SW 1271 (cell line): ENCODE measurements at places on chromosomes 2 and 18.
A peak's percentile ranks its signal among the peaks of the same experiment; 100 is the strongest.

DNA sequence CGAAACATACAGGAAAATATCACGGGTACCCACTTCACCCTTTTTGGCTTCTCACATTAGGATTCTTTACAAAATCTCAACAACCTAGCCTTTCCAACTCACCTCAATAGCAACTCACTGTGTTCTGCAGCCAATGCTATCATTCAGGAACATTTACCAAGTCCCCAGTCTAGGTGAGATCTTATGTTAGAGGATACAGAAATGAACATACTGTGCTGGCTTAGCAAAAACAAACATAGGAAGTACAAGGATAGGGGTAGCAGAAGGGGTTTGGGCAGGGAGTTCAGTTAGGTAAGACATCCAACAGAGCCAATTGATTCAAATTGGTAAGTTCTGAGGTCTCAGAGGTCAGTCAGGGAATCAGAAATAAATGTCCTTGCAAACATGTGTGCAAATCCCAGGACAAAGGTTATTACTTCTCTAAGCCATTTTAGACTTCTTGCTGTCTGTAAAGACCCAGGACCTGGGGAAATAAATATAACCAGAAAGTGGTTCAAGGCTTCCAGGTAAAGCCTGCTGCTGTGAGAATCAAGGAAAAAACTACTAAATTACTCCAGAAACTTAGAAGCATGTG lies 556.3 kb upstream of the CHAC2 start:
- no peak for DNase-seq

- peak; percentile 68 for DNase-seq
These were observed 54.3 kb downstream of the CDK15 start for GRCh38 chr2:201860636-201861066.

GRCh38 chr2:234536178-234536965 lies 39.5 kb upstream of the ARL4C start:
- no peak for DNase-seq

GRCh38 chr2:158967114-158967730 lies 1.2 kb upstream of the TANC1 start:
- no peak for DNase-seq

DNA sequence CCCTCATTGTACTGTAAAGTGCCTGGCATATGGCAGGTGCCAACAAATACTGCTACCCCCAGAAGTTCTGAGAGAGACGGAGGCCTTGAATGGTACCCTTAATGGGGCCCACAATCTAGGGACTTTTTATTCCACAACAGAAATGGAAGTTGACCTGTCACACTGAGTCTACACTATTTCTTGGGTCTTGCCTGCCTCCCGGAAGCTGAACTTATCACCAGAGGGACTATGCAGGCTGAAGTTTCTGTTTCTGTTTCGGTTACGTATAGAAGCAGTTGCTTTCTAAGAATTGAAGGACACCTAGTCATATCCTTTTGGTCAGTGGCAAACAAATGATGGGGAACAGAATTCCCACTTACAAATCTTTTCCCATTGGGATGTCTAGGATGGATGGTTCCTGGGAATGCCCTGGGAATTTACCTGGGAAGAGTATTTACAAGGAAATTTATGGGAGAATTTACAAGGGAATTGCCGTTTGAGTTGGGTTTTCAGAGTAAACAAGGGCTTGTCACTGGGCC lies 74.2 kb downstream of the HS1BP3 start:
- no peak for DNase-seq

GRCh38 chr18:41391616-41392595 lies 563.1 kb upstream of the PIK3C3 start:
- DNase-seq: peak; percentile 43

DNA sequence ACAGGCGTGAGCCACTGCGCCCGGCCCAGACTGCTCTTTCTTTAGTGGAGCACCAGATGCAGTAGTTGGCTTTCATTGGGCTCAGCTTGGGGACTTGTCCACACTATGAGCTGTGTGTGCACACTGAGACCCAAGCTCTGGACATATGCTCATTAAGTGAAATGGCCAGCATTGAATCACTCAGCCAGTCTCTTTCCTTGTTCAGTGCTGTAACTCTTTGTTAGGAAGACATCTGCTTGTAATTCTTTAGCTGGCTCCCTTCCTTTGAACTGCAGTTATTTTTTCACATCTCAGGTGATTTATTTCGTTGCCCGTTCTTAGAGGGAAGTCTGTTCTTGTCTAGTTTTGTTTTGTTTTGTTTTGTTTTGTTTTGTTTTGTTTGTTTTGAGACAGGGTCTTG lies 70.5 kb downstream of the CAB39 start:
- DNase-seq: no peak

GRCh38 chr2:149017116-149017985 lies 21.1 kb upstream of the LYPD6B start:
- peak; percentile 15 for DNase-seq

DNA sequence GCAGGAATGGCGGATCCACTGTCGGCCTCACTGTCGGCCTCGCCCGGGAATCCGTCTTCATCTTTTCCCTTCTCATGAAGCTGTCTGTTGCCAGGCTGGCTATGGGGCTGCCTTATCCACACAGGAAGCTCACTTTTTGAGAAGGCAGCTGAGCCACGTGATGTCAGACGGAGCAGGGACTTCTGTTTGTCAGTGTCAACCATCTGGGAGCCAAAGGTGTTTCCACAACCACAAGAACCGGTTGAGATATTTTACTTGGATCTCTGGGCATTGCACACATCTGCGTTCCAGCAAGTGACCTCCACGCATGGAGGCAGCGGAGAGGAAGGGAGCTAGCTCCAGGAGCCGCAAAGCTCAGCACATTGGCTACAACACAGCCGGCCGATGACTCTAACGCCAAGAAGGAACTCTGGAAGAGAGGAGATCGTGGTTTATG lies 27.4 kb upstream of the TAF1B start:
- DNase-seq: no peak

GRCh38 chr2:32745191-32745590 lies 117.3 kb downstream of the TTC27 start:
- DNase-seq: no peak

- DNase-seq: no peak
These were observed 78.7 kb downstream of the GLI2 start for GRCh38 chr2:120814352-120814751.

- no peak for DNase-seq
These were observed 216.3 kb upstream of the ITGA4 start for GRCh38 chr2:181240844-181241243.

- no peak for DNase-seq
These were observed 194.4 kb downstream of the ALK start for GRCh38 chr2:29726976-29727375.

GRCh38 chr2:95539836-95540235 lies 52.0 kb upstream of the TRIM43 start:
- DNase-seq: no peak
